ENCODE measurements at places on chromosomes 5 and 9.

DNA sequence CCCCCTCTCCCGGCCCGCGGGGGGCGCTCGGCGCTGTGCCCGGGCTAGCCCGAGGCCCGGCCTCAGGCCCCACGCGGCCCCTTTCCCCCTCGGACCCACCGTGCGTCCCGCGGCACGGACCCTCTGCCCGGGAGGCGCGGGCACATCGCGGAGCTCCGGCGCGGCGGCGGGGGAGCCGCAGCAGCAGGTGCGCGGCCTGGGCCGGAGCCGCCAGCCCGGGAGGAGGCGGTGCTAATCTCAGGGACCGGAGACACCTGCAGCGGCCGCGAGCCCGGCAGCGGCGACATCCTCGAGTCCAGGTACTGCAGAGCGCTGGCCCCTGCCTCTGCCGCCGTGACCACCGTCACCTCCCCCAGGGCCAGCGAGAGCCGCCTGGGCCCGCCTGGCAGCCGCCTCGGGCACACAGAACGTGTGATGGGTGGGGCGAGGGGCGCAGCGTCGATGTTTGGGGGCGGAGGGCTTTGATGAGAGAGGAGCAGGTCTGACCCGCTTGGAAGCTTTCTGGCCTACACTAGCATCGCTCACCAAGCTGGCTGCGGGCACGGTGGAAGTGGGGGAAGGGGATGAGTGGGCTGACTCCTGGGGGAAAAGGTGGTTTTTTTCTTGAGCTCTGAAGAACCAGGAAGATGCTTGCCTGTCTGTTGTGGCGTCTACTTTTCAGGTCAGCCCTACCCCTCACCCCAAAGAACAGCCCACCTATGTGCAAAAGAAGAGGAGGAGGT lies 524 bp downstream of the CYFIP2 start:
- DNase-seq: peak; percentile 43

DNA sequence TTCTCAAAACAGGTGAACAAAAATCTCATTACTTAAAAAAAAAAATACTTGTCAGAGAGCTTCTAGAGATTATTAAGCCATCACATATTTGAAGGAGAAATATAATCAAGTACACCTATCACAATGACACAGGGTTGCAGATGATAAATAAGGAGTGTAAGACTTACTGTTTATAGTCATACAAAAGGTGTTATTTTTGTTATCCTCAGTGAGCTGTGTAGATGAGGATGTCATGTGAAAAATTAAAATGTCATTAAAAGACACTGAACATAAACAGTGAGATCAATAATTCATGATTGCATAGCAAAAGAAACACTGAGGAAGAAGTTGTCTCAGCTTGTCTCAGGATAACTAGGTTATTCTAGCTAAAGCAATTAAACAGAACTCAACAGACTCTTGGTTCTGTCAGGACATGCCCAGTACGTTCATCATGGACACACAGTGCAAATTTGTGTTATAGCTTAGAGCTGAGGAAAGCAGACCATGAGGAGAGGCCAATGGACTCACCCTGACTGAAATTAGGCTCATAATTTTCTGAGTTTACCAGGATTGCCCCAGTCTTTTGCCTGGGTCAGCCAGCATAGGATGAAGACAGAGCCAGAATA lies 1162.6 kb upstream of the C9orf72 start:
- no peak for DNase-seq

GRCh38 chr5:160646033-160646432 lies 206.0 kb downstream of the ATP10B start:
- DNase-seq: no peak

GRCh38 chr9:114184866-114185265 lies 29.5 kb downstream of the COL27A1 start:
- no peak for DNase-seq

DNA sequence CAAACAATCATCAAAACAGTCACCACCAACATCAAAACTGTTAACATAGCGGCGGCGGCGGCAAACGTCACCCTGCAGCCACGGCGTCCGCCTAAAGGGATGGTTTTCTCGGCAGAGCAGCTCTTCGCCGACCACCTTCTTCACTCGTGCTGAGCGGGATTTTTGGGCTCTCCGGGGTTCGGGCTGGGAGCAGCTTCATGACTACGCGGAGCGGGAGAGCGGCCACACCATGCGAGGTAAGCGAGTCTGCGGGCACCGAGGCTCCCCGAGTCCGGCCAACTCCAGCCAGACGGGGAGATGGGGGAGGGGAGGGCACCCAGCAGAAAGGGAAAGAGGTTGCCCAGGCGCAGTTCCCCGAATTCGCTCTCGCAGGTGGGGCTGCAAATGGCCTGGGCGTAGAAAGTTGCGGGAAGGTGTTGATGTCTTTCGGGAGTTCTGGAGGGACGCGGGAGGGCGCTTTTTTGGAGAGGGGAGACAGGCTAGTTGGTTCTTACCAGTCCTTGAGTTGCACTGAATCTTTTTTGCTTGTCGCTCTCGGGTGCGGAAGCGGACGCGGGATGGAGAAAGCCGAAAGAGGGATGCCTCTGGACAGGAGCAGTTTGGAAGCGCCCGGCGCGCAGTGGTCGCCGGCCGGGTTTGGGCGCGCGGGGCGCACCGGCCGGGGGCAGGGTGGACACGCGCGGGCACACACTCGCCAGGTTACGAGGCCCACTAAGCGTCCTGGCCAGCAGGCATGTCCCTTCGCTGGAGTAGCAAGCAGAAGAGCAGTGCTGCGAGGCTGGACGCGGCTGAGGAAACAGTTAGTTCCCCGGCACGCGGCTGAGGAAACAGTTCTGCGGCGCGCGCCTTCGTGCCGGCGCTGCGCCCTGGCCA lies 849 bp downstream of the RORB start:
- DNase-seq: peak; percentile 50

DNA sequence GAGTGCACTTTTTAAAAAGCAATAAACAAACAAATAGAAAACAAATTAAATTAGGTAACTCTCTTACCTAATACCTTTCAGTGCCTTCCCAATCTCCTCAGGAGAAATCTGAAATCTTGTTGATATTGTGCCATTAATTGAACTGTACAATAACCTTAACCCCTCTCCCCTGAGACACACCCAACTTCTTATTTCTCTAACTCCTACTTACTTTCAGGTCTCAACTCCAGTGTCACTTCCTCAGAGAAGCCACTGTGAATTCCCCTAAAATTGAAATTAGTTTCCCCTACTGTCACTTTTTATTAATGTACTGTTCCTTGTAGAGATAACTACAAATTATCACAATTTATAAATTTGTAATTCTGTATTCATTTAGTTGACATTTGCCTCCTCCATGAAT lies 295.3 kb upstream of the TNC start:
- no peak for DNase-seq

GRCh38 chr9:32665101-32665500 lies 29.6 kb upstream of the TAF1L start:
- no peak for DNase-seq

DNA sequence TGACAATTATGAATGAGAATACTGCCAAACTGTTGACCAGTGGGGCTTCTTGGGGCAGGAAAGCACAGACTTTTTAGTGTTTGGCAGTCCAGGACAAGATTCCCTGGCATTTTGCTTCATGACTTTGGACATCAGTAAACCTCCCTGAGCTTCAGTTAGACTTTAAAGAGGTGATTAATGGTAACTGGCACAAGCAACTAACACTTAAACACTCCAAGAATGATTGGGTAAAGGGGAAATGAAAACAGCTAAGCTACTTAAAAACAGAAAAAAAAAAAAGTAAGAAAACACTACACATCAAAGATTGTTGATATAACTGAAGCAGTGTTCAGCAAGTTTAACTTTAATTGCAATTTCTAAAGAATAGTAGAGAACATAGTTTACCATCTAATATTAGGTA lies 13.4 kb downstream of the PAIP1 start:
- no peak for DNase-seq

- DNase-seq: no peak
Observed at GRCh38 chr9:102273952-102274351, 535.5 kb upstream of the GRIN3A start.

DNA sequence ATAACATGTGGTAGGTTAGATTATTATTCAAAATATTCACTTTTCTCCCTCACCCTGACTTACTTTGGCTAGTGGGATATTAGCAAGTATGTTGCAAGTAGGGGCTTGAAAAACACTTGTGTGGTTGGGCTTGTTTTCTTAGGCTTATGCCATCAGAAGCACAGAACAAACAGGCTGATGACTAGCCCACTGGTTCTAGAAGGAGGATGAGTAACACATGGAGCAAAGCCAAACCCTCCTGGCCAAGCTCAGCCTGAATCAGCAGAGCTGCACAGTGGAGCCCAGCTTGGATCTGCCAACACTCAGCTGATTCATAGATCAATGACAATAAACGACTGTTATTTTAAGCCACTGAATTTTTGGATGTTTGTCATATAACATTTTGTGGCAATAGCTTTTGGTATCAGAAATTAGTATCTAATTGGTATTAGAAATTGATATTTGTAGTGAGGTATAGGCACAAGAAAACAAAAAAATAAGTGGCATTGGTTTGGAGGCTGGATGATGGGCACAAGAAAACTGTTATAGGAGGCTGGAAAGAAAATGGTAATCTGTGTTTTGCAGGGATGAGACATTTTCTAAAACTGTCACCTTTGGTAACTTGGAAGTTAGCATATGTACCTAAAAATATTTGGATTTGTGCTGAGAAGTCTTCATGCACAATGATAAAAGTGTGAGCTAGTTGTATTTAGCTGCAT lies 46.1 kb upstream of the ZBED3 start:
- no peak for DNase-seq

- DNase-seq: peak; percentile 41
Observed at GRCh38 chr9:112884101-112884500, 6.6 kb downstream of the SLC46A2 start.

GRCh38 chr9:94478755-94479730 lies 75.8 kb upstream of the PCAT7 start:
- no peak for DNase-seq

GRCh38 chr5:147887026-147887627 lies 8.6 kb downstream of the SCGB3A2 start:
- DNase-seq: peak; percentile 15

DNA sequence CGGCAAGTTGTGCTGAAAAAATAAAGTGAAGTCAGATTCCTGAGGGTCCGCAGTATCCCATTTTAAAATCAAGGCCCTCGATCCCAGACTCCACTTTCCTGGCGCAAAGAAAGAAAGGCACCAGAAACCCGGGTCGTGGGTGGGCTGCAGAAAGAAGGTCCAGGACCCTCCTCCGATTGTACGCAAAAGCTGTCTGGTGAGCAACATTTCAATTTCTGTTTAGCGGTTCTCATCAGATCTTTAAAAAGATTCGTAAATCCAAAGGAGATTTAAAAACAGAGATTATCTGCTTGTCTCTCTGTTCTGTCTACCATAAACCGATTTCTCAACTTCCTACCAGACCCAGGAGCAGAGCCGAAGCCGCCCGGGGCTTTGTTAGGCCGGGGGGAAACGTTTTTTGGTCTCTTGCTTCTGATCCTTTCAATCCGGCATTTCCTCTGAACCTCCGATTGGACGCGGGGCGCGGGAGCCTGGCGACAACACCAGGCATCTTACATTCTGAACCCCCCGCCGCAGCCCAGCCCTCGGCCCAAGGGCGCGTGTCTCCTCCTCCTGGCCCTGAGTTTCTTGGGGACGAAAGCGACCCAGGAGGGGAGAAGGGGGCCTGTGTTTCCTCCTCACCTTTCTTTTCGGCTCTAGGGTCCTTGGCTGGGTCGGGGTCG lies 746 bp downstream of the NKX2-5 start:
- no peak for DNase-seq

DNA sequence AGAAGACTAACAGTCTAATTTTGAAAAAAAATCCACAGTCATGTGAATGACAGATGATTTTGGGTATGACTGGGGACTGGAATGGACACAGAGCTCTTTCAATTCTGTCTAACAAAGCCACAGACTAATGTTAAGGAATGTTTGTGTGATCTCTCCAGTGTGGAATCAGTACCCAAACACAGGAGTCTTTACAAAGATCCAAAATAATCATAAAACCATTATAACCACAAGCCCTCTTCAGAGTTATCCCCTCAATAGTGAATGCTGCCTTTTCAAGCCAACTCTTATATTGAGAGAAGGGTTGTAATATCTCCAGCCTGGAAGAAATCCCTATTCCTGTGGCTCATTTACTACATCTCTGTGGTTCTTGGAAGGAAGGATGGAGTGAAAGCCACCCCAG lies 552.0 kb upstream of the CLINT1 start:
- DNase-seq: no peak

GRCh38 chr5:176697267-176697933 lies 50.1 kb downstream of the TSPAN17 start:
- no peak for DNase-seq

- DNase-seq: peak; percentile 58
Observed at GRCh38 chr5:123671042-123671441, 159.1 kb downstream of the CSNK1G3 start.

DNA sequence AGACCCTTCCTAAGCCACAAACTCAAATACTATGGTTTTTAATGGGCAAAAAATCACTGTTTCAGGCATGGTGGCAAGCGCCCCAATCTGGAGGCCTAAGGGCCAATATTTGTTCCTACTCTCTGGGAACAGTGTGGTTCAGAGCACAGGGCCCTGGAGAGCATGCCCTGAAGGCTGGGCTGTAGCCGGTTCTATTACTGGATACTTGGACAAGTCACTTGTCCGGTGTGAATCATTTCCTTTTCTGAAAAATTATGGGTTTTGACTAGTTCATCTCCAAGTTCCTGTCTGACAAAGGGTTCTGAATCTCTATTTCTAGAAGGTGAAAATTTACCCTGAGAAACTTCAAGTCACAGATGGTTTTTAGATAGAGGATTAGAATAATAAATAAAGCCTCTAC lies 75.0 kb downstream of the OTULIN start:
- DNase-seq: no peak

DNA sequence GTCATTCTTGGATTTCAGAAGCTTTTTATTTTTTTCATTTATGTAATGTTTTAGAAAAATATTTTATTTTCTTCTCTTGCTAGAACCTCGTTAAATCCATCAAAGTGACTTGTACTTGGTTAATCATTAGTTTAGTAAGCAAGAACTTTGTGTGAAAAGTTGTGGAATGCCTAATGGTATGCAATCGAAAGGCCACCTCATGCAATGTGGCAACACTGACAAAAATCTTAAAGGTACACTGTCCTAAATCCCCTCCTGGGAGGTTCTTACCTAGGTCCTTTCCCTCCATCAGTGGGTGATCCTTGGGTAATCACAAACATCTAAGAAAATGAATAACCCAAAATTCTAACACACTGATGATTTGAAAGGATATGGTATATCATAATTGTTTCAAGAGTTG lies 304.2 kb downstream of the DNAH5 start:
- no peak for DNase-seq

- DNase-seq: peak; percentile 70
Observed at GRCh38 chr9:136089697-136090045, 5.4 kb downstream of the NACC2 start.

GRCh38 chr9:249025-249424 lies 34.4 kb downstream of the DOCK8 start:
- DNase-seq: no peak

GRCh38 chr9:571066-571465 lies 270.4 kb upstream of the DMRT1 start:
- DNase-seq: peak; percentile 24

GRCh38 chr9:79477955-79478771 lies 93.6 kb upstream of the TLE4 start:
- peak; percentile 53 for DNase-seq

DNA sequence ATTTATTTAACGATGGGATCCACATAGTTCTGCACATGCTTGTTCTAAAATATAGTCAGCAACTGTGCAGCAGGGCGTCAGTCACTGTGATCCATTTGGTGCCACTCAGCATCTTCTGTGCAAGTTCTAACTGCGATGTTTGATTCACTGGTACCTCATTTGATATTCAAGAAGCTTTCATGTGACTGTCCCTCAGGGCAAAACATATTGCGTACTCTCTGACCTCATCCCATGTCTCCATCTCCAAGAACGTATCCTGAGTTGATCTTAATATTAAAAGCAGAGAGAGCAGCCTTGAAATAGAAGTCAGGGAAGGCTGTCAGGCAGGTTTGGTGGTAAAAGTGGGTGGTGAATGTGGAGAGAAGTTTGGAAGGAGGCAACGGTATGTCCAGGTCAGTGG lies 116.5 kb upstream of the ATP10B start:
- DNase-seq: no peak

Measured in lung (tissue), 17 donors.